ENCODE measurements at places on chromosomes 12 and 14.

GRCh38 chr12:81137801-81138200, 59.9 kb downstream of the ACSS3 start:
- DNase-seq = no peak

DNA sequence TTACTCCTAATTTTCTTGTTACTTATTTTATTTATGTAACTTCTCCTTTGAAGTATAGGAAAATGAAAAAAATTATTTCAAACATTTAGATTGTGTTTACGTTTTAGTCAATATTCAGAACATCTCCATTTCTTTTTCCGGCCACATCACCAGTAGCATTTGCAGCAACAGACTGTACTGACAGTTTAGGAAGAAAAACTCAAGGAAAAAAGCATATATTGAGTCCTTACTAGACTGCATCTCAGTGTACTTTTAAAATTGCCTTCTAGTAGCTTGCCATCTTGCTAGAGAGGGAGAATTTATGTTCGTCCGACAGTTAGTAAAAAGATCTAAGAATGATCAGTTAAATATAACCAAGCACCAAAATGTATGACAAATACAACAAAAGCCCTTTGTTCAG, 625.0 kb upstream of the MIS18BP1 start:
- DNase-seq = no peak

DNA sequence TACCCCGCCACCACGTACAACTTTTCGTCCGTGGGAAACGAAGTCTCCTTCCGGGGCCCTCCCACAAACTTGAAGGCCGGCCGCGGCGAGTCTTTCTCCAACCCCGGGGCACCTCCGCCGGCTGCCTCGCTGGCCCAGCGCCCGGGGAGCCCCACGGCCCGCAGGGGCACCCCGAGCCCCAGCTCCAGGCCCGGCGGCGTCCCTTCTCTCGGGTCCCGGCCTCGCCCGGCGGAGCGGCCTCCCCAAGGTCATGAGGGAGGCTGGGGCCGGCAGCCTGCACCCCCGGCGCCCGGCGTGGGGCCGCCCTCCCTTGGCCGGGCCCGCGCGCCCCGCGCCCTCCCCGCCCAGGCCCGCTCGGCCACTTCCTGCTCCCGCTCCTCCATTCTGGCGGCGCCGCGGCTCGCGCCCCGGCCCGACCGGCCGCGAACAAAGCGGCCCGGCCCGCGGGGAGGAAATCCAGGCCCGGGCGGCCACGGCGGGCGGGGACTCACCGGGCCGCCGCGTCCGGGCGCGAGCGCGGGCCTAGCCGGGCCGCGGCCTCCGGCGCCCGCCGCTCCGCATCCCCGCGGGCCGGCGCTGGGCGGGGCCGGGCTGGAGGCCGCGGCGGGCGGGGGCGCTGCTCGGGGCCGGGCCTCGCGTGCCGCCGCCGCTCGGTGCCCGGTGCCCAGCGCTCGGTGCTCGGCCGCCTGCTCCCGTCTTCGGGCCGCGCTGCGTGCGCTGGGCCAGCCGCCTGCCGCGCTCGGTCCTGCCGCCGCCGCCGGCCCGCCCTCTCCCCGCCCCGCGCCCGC, at the start of gene AKT1:
AKT1 (minus strand) TSS at position 756 of the 788 bp plus-strand sequence. CDS start 3,105 bp downstream, outside the sequence.
- DNase-seq = no peak

GRCh38 chr12:55681142-55682077, 26.3 kb downstream of the ITGA7 start:
- DNase-seq = no peak

DNA sequence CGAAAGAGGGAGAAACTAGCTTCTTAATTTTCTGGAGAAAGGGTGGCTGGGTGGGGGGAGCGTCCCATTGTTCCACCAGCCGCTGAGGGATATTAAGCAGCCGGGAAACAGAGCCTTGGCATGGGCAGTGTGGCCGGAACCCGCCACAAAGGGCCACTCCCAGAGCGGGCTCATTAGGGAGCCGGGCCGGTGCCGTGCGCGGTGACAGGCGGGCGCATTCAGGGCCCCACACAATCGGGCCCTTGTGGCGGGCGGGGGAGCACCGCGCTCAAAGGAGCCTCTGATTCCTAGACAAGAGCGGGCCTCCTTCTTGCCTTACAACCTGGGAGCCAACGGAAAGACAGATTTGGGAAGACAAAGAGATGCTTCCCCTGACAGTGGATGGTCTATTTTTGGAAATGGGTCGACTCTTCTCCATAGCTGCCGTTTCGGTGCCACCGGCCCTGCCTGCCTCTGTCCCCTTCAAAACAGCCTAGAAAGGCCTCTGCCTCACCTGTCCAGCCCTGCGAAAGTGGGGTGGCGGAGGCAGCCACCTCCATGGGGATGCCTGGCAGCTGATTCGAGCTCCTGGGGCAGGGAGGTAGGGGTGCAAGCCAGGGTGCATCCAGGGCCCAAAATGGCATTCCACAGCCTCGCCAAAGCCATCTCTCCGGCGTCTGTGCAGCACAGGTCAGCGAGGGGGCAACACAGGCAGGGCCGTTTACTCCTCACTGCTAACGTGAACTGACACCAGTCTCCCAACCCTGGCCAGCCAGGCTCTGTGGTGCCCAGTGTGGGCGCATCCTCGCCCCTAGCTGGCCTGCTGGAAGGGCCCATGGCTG, 10.9 kb downstream of the CCDC85C start:
- DNase-seq = no peak

DNA sequence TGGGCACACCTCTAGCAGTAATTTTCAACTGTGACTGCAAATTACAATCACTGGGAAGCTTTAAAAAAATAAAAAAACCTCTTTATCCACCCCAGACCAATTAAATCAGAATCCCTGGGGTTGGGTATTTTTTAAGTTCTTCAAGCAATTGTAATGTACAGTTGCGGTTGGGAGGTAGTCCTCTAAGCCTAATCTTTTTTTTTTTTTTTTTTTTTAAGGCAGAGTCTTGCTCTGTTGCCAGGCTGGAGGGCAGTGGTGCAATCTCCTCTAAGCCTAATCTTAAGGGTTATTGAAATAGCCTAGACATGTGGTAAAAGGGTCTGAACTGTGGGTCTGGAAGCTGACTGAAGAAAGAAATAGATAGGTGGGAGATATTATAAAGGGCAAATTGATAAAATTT, 230.5 kb downstream of the AKAP6 start:
- DNase-seq = no peak

- DNase-seq = no peak
Observed at GRCh38 chr14:69873877-69874780, 5.1 kb upstream of the SMOC1 start.

GRCh38 chr12:15702276-15702675, 86.9 kb downstream of the EPS8 start:
- DNase-seq = no peak

- DNase-seq = no peak
Observed at GRCh38 chr14:100604709-100605108, 17.5 kb upstream of the BEGAIN start.

GRCh38 chr12:97466000-97466399, 3.4 kb downstream of the RMST start:
- no peak for DNase-seq

DNA sequence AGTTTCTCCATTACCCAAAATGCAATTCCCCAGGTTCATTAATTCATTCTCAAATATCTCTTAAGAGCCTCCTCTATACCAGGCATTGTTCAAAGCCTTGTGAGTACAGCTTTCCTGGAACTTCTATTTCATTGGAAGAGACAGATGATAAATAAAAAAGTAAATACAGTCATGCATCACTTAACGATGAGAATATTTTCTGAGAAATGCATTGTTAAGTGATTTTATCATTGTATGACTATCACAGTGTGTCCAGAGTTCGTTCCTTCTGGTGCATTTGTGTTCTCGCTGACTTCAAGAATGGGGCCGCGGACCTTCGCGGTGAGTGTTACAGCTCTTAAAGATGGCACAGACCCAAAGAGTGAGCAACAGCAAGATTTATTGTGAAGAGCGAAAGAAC, 66.0 kb downstream of the ANO4 start:
- DNase-seq = no peak

DNA sequence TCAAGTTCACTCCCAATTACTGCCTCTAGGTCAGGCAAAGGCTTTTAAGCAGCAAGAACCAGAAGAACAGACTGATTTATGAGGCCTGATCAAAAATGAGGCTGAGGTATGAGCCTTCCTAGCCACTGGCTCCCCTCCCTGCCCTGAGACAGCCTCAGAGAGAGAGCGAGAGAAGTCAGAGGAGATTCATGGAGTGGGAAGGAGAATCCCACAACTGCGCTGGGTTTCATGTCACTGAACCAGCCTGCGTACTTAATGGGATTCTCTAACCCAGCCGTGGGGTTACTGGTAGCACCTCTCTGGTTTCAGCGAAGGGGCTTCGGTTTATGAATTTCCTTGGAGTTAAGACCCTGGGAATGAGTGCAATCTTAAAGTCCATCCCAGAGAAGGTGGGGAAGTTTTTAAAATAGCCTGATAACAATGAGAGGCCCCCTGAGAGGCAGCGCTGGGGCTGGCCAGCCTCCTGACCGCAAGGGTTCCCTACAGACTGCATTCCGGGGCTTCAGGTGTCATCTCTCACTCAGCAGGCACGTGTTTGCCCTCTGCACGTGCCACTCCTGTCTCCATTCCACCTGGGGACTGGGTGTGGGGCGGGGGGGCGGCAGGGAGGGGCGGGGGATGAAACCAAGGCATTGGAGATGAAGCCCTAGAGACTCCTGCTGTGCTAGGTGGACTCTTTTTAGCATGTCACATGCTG, 6.1 kb upstream of the GPRC5A start:
- DNase-seq = no peak

DNA sequence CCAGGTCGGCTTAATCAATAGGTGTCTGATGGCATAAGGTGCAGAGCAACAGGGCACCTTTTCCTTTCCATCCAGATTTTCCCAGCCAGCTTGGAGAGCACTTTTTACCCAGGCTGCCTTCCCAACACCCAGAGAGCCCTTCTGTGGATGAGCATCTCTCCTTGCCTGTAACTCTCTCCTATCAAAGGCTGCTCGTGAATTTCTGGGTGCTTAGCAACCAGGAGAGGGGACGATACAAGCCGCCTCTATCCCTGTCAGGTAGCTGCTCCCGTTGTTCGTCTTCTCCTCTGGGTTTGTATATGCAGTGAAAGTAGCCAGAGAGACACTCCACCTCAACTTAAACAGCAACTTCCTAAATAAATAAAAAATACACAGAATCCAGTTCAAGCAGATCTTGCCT, 124.2 kb downstream of the CACNA1C start:
- DNase-seq = no peak

DNA sequence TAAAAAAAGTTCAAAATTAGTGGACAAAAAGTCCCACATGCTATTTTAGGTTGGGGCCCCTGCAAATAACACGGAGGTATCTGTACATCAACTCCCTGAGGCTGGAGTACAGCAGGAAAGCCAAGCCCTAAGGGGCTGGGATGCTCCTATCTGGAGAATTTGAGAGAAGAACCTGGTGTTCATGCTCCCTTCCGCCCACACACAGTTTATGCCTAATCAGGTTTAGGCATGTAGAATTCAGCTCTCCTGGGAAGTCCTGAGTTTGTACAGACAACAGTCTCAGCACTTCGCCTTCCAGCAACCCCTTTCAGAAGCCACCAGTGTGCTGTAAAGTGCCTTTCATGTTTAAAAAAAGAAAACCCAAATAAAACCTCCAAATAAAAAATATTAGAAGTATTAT, 237.3 kb upstream of the GRIP1 start:
- no peak for DNase-seq

DNA sequence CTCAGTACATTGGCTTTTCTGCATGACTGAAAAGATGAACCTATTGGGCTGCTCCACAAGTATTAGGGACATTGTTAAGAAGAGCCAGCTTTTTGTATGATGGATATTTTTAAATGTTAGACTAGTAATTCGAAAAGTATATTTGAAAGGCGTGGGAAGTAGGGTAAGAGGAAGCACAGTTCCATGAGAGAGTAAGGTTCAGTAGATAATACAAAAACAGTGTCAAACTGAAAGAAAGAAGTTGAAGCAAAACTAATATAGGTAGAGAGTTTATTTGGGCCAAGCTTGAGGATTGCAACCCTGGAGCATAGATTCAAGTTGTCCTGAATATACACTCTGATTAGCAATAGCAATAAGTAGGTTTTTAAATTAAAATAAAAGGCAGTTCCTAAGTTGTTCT, 193.9 kb downstream of the RASSF9 start:
- no peak for DNase-seq

- DNase-seq = no peak
Observed at GRCh38 chr12:56995201-56995929, 11.0 kb downstream of the ZBTB39 start.

DNA sequence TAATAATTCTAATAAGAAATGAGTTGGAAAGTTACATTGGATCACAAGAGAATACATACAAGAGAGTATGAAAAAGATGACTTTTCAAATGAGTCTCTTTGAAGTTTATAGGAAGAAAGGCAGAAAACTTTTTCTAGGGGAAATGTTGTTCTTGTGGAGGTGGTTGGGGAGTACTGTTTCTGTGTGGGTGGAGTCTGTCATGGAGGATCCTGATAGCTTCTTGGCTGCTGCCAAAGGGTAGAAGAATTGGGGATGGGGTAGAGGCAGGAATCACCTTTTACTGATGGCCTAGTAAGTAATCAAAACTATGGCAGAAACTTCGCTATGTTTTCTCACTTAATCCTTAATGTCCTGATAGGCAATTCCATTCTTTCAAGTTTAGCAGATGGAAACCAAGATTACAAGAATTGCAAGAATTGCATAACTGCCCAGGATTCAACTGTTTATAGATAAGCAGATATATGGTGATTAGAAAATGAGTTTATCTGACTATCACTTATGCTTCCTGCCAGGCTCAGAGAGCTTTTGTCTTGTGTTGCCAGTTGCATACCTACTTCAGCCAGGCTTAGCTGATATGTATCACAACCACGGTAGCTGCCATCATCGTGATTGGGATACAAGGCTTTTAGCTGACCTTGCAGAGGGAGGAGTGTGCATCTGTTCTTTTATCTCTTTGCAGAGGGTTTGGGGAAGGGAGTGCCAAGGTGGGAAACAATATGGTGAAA, 463.9 kb downstream of the TMTC2 start:
- DNase-seq = no peak

DNA sequence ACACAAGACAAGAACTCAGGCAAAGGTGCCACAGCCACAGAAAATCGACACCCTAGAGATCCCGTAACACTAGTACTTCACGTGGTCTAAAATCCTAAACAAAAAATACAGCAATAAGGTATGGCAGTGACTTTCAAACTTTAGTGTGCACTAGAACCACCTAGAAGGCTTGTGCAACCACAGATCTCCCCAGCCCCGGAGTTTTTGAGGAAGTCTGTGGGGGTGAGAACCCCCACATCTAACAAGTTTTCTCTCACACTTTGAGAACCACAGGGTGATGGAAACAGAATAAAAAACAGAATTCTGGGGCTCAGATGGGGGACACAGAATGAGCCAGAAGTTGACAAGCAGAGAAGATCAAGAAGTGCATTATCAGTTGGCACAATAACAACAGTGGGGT, 254.0 kb downstream of the ANO6 start:
- no peak for DNase-seq

GRCh38 chr12:69779928-69780327, 41.3 kb downstream of the RAB3IP start:
- DNase-seq = no peak

Data from Panc1 (cell line).